ENCODE measurements at places on chromosomes 3 and 15.

GRCh38 chr3:124266487-124266886 is 274.6 kb upstream of the ROPN1 start:
- no peak for DNase-seq

GRCh38 chr15:100597862-100598261 is 4.1 kb downstream of the LINS1 start:
- no peak for DNase-seq

GRCh38 chr15:40096094-40096891 is 12.4 kb downstream of the BMF start:
- no peak for DNase-seq

GRCh38 chr15:62209322-62209721 is 44.2 kb upstream of the C2CD4B start:
- DNase-seq: no peak

GRCh38 chr3:168260859-168261258 is 165.1 kb upstream of the GOLIM4 start:
- no peak for DNase-seq

DNA sequence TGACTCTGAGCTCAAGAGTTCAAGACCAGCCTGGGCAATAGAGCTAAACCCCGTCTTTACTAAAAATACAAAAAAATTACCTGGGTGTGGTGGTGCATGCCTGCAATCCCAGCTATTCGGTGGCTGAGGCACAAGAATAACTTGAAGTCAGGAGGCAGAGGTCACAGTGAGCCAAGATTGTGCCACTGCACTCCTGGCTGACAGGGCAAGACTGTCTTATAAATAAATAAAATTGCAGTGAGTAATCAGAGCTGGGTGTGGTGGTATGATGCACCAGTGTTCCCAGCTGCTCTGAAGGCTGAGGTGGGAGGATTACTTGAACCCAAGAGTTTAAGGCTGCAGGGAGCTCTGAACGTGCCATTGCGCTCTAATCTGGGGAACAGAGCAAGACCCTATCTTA is 55.9 kb upstream of the GCNT3 start:
- no peak for DNase-seq

- DNase-seq: no peak
Observed at GRCh38 chr15:71939981-71940588, 129.7 kb downstream of the NR2E3 start.

Data from D721Med (cell line).